H9 (cell line): ENCODE measurements at places on chromosomes 5 and 9. TPM values are rescaled to one million over a fixed set of nuclear protein-coding genes. Genes with fewer than 3 reads are reported as not detected.
A peak's percentile ranks its signal among the peaks of the same experiment; 100 is the strongest.

DNA sequence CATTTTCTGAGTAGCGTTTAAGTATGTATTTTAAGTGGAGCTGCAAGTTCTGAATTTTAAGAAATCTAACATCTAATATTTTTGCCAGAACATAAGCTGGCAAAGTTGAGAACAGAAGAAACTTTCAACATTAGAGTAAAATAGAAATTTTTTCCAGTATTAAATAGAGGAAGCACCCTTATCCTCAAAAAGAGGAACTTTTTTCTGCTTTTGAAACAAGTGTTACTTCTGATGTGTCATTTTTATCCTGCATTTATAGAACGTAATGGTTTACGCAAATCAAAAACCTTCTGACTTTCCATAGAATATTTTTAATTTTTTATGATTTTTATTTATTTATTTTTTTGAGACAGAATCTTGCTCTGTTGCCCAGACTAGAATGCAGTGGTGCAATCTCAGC lies 21.8 kb downstream of the ZBED3 start:
- DNase-seq, result no peak
- H3K27ac ChIP-seq, result no peak overlapping the region
- H3K4me3 ChIP-seq, result no peak overlapping the region
- H3K36me3 ChIP-seq, result peaks cover 22% of the 10 kb centered on the region
- no peaks in the 10 kb centered on the region for H3K4me1 ChIP-seq
- no peaks in the 10 kb centered on the region for H3K27me3 ChIP-seq

DNA sequence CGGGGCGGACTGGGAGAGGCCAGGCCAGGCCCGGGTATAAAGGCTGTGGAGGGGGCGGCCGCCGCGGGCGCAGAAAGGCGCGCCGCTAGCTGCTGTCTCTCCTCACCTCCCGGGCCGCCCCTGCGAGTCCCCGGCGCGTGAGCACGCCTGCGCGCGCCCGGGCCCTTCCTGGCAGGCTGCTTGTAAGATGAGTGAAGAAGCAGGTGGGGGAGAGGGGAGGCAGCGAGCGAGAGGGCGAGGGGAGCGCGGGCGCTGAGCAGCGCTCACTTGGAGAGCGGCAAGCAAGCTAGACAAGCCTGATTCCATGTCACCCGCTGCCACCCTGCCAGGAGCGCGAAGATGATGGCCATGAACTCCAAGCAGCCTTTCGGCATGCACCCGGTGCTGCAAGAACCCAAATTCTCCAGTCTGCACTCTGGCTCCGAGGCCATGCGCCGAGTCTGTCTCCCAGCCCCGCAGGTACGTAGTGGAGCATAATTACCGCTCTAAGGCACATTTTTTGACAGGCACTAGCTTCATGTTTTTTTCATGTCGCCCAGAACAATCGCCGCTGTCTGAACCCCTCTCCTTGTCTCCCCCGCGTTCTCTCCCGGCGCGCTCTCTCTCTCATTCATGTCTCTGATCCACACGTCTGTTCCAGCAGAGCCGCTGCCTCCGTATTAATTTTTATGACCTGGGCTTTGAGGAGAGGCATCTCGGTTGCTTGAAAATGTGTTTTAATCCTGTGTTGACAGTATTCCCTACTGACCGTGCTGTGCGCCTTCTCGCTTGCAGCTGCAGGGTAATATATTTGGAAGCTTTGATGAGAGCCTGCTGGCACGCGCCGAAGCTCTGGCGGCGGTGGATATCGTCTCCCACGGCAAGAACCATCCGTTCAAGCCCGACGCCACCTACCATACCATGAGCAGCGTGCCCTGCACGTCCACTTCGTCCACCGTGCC lies at the start of gene POU4F3:
Gene POU4F3, plus strand, starts transcription at position 66 of the 941 bp plus-strand sequence. Its CDS starts 274 bp downstream, at position 340.
- H3K4me3 ChIP-seq, result peak within 1 kb of the TSS; percentile 64
- peak; percentile 77 for DNase-seq
- H3K27ac ChIP-seq, result no peak within 1 kb of the TSS
- no peaks in the 10 kb centered on the region for H3K36me3 ChIP-seq

SPRY4 gene
- total RNA-seq, result 92.4 and 95.9 TPM in 2 replicates

GRCh38 chr5:116315531-116315930 lies 230.7 kb downstream of the COMMD10 start:
- H3K36me3 ChIP-seq, result peaks cover 12% of the 10 kb centered on the region
- no peak for DNase-seq
- no peak overlapping the region for H3K4me3 ChIP-seq
- no peaks in the 10 kb centered on the region for H3K27me3 ChIP-seq
- H3K4me1 ChIP-seq, result no peaks in the 10 kb centered on the region

- H3K27ac ChIP-seq, result no peak overlapping the region
- H3K4me1 ChIP-seq, result no peaks in the 10 kb centered on the region
- H3K36me3 ChIP-seq, result no peaks in the 10 kb centered on the region
- no peak for DNase-seq
- no peaks in the 10 kb centered on the region for H3K27me3 ChIP-seq
These were observed 122.6 kb downstream of the FBXL17 start for GRCh38 chr5:108259306-108259705.

PDE8B gene
- 0.07 TPM in 1 of 2 replicates, not detected in the other for total RNA-seq

DNA sequence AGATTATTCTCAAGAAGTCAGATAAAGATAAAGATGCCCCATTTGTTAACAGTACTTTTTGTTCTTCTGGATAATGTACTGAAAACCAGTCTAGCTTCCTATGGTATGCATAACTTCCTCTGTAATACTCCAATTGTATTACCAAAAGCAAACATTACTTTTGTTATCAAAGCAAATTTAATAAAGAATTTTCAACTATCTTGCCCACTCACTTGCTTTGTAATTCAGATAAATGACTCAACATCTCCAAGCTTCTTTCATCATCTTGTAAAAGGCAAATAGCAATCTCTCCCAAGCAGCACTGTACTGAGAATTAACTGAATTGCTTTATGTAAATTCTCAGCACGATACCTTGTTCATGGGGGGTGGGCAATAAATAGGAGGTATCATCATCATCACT lies 98.3 kb downstream of the NFIB start:
- H3K4me3 ChIP-seq, result no peak overlapping the region
- H3K4me1 ChIP-seq, result peaks cover 5% of the 10 kb centered on the region; the same call in 1 of the 2 replicates
- no peaks in the 10 kb centered on the region for H3K27me3 ChIP-seq
- DNase-seq, result no peak

DNA sequence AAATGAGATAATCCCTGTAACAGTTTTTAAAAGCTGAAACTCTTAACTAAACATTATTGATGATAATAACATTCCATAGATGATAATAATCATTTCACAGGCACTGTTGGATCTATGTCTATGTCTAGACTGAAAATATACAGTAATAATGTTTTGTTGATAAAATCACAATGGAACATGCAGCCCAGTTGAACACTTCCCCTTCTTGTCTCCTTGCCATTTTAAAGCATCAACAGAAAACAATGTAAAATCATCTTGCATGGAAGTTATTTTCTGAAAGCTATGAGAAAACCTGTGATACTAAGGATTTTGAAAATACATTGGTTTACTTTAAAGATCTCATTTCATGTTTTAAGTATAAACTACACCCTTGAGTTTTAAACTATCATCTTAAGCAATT lies 1.9 kb downstream of the GAPT start:
- no peak for DNase-seq
- no peaks in the 10 kb centered on the region for H3K27me3 ChIP-seq
- no peak overlapping the region for H3K27ac ChIP-seq
- no peaks in the 10 kb centered on the region for H3K36me3 ChIP-seq

DNA sequence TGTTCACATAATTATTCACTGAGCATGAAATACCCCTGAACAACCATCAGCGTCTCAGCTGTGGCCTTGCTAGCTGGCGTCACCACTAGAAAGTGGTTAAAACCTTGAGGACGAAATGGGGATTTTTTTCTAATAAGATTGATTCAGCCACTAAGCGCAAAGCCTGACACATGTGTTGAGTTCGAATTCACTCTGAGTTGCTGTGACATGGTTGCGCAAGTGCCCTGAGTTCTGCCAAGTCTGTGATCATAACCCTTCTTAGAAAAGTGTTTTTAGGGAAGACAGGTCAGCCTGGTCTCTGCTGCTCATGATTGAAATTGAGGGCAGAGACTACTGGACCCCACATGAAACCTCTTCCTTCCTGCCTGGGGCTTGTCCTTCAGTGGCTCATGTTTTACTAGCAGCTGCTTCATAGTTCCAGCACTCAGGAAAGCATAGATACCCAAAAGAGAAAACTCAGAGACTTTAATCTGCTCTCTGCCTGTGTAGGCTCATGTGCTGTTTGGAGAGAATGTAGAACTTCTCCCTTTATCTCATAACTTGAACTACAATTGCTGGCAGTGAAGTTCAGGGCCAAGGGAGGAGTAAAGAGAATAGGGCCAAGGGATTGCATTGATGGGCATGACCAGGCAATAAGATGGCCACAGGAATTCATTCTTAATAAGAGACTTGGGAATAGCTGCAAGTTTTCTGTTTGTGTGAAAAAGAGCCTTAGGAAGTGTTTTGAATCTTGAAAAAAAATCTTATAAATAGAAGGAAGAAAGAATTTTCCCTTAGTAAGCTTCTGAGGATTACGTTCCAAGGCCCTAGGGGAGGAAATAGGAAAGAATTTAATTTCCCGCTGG lies 66.8 kb upstream of the CXCL14 start:
- H3K27ac ChIP-seq, result no peak overlapping the region
- H3K27me3 ChIP-seq, result no peaks in the 10 kb centered on the region
- no peaks in the 10 kb centered on the region for H3K36me3 ChIP-seq
- DNase-seq, result no peak

- H3K27me3 ChIP-seq, result no peaks in the 10 kb centered on the region
- no peak for DNase-seq
- H3K27ac ChIP-seq, result no peak overlapping the region
- no peak overlapping the region for H3K4me3 ChIP-seq
- no peaks in the 10 kb centered on the region for H3K36me3 ChIP-seq
These were observed 437.0 kb downstream of the PIK3R1 start for GRCh38 chr5:68652534-68652965.

SKIC3 gene
- 64.7 and 69.3 TPM in 2 replicates for total RNA-seq

DNA sequence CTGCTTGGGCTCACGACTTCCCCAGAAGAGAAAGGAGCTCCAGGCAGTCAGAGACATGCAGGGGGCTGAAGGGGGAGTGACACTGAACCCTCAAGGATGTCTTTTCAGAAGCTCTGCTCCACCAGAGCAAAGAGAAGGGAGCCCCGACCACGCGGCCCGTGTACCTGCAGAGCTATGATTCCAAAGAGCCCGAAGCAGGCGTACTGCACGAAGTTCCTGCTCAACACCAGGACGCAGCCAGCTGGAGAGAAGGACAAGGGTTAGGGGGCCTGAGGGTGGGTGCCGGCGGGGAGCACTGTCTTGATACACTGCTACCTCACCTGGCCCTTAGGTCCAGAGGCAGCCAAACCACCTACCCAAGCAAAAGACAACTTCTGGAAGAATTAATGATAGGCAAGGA lies 9.4 kb downstream of the SURF4 start:
- no peaks in the 10 kb centered on the region for H3K4me1 ChIP-seq
- DNase-seq, result no peak
- H3K27me3 ChIP-seq, result no peaks in the 10 kb centered on the region
- peaks cover 78% of the 10 kb centered on the region for H3K36me3 ChIP-seq
- no peak overlapping the region for H3K4me3 ChIP-seq

NR5A1 gene
- 0.37 and 0.46 TPM in 2 replicates for total RNA-seq

DNA sequence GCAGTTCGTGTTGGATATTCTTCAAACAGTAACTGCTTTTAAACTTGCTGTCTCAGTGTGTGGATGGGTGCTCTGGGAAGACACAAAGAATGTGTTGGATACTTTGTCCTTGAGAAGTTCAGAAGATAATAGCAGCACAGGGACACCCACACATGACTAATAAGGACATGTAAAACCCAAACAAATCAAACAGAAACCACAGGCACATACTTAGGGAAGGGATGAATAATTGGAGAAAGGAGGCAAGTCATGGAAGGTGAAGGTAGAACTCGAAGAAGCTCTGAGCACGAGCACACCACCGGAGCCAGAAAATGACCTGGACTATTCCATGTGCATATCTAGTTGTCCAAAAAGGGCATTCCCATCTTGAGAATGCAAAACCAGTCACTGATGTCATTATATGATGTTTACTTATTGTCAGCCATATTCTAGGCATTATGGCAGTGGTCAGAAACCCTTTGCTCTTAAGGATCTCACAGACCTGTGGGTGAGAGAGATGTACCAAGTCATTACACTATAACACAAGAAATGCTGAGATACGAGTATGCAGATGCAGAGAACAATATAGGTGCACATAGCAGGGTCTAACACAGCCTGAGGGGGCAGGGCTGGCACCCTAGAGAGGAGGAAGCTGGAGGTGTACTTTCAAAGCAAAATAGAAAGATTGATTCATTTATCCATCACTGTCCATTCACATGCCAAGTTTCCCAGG lies 152.9 kb downstream of the PIK3R1 start:
- H3K36me3 ChIP-seq, result no peaks in the 10 kb centered on the region; the same call in 1 of the 3 replicates
- no peak for DNase-seq
- no peak overlapping the region for H3K4me3 ChIP-seq
- no peaks in the 10 kb centered on the region for H3K4me1 ChIP-seq
- H3K27ac ChIP-seq, result no peak overlapping the region
- no peaks in the 10 kb centered on the region for H3K27me3 ChIP-seq

DNA sequence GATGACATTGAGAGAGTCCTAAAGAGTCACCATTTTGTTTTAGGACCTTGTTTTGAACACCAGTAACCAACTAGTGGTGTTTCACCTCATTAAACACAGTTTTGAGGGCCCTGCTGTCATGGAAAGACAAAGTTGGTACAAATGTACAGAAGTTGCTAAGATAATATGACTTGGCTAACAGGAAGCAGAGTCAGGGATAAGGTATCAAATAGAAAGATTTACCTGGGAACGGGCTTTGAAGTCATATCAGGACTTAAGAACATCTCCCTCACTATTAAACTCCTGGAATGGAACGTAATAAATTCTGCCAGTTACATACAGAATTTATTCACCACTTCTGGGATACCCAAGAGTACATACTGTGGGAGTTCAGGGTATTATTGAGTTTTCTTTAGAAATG lies 115.6 kb downstream of the SNCAIP start:
- no peak overlapping the region for H3K4me3 ChIP-seq
- no peaks in the 10 kb centered on the region for H3K27me3 ChIP-seq
- DNase-seq, result no peak
- peaks cover 3% of the 10 kb centered on the region; the same call in 2 of the 3 replicates for H3K36me3 ChIP-seq

SPINK1 gene
- total RNA-seq, result 2.0 and 3.1 TPM in 2 replicates

DNA sequence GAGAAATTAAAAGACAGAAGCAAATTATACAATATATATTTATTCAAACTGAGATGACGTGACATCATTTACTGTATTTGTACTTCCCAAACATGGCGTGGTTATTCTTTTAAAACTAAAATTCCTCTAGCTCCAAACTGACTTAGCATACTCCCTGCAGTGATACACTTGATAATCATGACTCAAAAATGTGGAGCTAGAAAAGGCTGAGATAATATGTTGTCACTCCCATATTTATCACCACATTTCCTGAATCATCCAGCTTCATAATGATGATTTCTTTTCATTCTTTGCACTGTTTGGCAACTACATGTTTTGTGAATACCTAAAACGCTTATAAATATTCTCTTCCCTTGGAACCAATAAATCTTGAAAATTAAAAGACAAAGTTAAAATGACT lies 341.0 kb downstream of the EBF1 start:
- H3K27ac ChIP-seq, result no peak overlapping the region
- peaks cover 2% of the 10 kb centered on the region; the same call in 1 of the 2 replicates for H3K4me1 ChIP-seq
- H3K27me3 ChIP-seq, result no peaks in the 10 kb centered on the region
- H3K4me3 ChIP-seq, result no peak overlapping the region

SPATA31C2 gene
- 0.15 and 0.20 TPM in 2 replicates for total RNA-seq
